ENCODE measurements at places on chromosomes 7 and 10. TPM values are rescaled to one million over a fixed set of nuclear protein-coding genes. Genes with fewer than 3 reads are reported as not detected.

DNA sequence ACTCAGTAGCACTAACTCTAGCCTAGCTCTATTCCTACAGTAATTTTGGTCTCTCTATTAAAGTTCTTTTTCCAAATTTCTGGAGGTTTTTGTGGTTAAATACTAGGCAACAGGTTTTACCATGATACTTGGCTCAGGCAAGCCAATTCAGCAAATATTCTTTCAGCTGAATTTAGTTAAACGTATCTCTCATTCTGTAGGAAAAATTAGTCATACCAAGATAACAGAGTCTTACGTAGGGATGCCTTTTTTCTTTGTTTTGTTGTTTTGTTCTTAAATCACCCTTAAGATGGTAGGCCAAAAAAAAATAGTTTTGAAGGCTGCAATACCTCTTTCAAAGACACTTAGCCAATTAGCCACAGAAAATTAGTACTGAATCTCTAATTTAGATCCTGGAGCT is 180.5 kb downstream of the MAGI2 start:
- no peak for ATAC-seq

GRCh38 chr7:149334219-149334618 is 72.2 kb downstream of the ZNF783 start:
- no peak for ATAC-seq

GRCh38 chr10:119917777-119918176 is 25.2 kb downstream of the SEC23IP start:
- no peak for ATAC-seq

DNA sequence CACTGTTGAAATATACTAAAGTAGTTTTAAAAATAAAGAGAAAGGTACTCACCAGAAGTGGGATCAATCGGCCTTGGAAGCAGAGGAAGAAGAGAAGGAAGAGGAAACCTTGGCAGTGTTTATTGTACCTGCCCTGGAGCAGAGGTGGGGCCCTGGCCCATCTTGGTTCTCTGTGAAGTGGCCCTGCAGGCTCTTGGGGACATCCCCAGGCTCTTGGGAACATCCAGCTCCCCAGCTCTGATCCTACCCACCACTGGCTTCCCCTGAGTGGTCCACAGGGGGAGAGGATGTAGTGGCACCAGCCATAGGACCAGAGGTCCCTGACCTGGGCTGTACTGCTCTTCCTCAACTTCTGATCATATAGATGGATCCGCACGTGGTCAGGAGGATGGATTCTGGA is 22.3 kb upstream of the RET start:
- ATAC-seq: no peak

DNA sequence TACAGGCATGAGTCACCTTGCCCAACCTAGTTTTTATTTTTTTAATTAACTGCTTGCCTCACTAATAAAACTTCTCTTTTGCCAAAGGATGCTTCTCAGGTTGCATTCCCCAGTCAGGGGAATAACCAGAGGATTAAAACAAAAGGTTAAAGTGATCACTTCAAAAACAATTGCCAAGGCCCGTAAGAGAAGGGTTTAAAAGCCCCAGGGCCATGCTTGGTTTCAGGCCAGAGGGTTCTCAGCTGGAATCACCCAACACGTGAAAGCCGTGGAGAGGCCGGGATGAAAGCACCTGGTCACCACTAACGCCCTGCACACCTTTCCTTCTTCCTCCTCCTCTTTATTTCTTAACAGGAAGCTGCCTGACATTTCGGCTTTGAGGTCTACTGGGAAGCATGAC is 587.5 kb downstream of the PTPRN2 start:
- no peak for ATAC-seq

The TRIM24 gene
- total RNA-seq: 13.9 TPM

DNA sequence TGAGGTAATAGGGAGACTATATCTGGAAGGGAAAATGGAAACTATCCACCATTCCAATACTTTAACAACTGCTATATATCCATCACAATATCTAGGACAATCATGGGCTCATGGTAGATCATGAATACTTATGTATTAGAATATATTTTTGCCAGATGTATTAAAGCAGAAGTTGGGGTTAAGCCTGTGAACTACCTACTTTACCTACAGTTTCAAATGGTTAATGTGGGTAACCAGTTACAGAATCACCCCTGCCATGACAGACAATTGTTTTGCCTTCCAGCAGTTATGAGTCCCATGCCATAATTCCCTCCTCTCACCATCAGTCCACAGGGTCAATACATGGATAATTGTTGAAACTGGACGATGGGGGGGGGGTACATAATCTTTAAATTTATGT is 29.9 kb upstream of the RAPGEF5 start:
- ATAC-seq: no peak

- ATAC-seq: no peak
Observed at GRCh38 chr7:81233208-81233940, 314.5 kb upstream of the SEMA3C start.

DNA sequence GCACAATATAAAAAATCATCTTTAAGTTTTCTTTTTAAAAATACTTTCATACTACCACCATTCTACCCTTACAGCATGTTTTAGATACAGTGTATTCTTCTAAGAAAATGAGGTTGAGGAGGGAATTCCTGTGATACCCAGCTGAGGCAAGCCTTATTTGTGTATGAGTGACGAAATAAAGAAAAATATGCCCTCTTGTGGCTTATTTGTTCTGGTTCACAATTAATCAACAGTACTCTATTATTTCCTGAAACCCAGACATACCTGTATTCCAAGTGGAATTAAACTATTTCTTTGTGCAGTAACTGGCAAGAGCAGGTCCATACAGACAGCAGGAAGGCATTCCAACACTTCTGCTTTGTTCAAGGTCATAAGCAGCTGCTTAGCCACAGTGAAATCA is 4.5 kb upstream of the SEMA3D start:
- ATAC-seq: no peak

GRCh38 chr7:135944753-135945152 is 32.4 kb downstream of the MTPN start:
- no peak for ATAC-seq

- no peak for ATAC-seq
Observed at GRCh38 chr7:22397981-22398380, 41.0 kb upstream of the RAPGEF5 start.

Data from gastroesophageal sphincter (tissue), 4 donors.